Colonic mucosa (tissue), 4 donors: ENCODE measurements at places on chromosomes 16 and 17. TPM values are rescaled to one million over a fixed set of nuclear protein-coding genes. Genes with fewer than 3 reads are reported as not detected.

DNA sequence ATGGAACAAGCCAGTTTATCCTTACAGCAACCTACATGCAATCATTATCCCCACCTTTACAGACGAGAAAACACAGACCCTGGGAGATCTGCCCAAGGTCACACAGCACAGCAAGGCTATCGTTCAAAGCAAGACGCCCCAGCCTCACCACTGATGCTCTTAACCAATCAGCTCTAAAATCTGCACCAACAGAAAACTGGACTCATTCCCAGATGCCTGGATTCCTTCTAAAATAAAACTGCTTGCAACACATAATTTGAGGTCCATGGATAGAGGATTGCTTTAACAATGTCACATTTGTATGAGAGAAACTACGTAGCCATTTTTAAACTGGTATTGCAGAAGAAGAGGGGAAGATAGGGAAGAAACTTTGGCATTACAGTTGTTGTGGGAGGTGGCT lies 6.8 kb downstream of the COTL1 start:
- H3K36me3 ChIP-seq, result no peaks in the 10 kb centered on the region
- no peak overlapping the region for H3K4me3 ChIP-seq
- H3K4me1 ChIP-seq, result peaks cover 8% of the 10 kb centered on the region
- H3K27me3 ChIP-seq, result no peaks in the 10 kb centered on the region
- no peak for DNase-seq
- no peak overlapping the region for H3K27ac ChIP-seq

CTF1 gene
- total RNA-seq, result 0.72 TPM

PRSS21 gene
- 2.6 TPM for total RNA-seq

PNMT gene
- total RNA-seq, result 0.47 TPM

CDRT15 gene
- total RNA-seq, result not detected

- no peaks in the 10 kb centered on the region for H3K27me3 ChIP-seq
- no peaks in the 10 kb centered on the region for H3K36me3 ChIP-seq
- DNase-seq, result no peak
- no peak overlapping the region for H3K4me3 ChIP-seq
- no peak overlapping the region for H3K27ac ChIP-seq
- no peaks in the 10 kb centered on the region for H3K4me1 ChIP-seq
Observed at GRCh38 chr17:66392783-66393437, 90.5 kb downstream of the PRKCA start.
